NT2/D1 (cell line): ENCODE measurements at places on chromosomes 1 and 21.

GRCh38 chr1:7692005-7692404 lies 79.1 kb upstream of the VAMP3 start:
- DNase-seq: no peak

GRCh38 chr1:240027059-240027462 lies 64.6 kb upstream of the FMN2 start:
- DNase-seq: peak; percentile 54

DNA sequence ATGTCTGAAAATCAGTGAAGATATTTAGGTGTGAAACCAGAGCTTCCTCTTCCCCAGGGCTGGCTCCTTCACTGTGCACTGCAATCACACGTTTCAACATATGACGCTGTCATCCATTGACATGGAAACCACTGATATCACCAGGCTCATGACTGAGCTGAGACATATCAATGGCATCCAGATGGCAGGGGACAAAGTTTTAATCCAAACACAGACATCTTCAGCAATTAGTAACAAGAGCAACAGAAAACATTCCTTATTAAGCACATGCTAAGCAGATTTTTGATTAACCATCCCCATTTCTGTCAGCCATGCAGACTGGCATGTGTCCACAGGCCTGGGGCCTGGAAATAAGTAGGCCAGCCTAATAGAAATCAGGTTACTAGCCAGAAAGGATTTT lies 108.0 kb upstream of the ADAR start:
- no peak for DNase-seq

- DNase-seq: peak; percentile 99
These were observed 6.0 kb downstream of the TRNP1 start for GRCh38 chr1:26999440-26999987.

DNA sequence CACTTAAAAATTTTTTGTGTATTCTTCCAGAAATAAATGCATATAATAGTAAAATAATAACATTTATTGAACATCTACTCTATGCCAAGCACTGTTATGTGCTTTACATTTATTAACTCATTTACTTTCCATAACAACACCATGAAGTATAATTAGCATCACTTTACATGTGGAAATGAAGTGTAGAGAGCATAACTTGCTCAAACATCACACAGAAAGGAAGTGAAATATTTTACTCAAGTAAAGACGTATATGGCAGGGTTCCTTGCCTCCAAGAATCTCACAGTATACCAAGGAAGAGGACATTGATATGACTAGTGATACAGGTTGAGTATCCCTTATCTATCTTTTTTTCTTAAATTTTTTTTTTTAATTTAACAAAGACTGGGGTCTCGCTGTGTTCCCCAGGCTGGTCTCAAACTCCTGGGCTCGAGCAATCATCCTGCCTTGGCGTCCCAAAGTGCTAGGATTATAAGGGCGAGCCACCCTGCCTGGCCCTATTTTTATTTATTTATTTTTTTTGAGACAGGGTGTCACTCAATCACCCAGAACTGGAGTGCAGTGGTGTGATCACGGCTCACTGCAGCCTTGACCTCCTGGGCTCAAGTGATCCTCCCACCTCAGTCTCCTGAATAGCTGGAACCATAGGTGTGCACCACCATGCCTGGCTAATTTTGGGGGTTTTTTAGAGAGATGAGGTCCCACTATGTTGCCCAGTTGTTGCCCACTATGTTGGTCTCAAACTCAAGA lies 7.7 kb upstream of the CLIC4 start:
- no peak for DNase-seq

DNA sequence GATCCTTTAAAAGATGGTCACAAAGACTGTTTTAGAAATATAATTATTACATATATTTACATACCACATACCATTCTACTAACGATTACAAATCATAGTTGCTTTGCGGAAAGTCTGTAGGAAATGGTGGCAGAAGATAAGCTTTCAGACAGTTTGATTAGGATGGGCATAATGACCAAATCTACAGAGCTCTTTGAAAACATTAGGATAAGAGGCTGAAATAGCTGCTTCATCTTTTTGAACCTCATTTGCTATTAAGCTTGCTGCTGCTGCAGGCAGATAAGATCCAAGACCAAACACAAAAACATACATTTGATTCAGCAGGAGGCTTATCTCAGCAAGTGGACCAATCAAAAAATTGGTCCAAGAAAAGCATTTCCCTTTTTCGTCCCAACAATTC lies 47.1 kb downstream of the DDAH1 start:
- DNase-seq: no peak
